Activated CD8-positive, alpha-beta memory T cell treated with anti-CD3 and anti-CD28 coated beads for 24 hours (primary cell): ENCODE measurements at places on chromosomes 1 and 21.

DNA sequence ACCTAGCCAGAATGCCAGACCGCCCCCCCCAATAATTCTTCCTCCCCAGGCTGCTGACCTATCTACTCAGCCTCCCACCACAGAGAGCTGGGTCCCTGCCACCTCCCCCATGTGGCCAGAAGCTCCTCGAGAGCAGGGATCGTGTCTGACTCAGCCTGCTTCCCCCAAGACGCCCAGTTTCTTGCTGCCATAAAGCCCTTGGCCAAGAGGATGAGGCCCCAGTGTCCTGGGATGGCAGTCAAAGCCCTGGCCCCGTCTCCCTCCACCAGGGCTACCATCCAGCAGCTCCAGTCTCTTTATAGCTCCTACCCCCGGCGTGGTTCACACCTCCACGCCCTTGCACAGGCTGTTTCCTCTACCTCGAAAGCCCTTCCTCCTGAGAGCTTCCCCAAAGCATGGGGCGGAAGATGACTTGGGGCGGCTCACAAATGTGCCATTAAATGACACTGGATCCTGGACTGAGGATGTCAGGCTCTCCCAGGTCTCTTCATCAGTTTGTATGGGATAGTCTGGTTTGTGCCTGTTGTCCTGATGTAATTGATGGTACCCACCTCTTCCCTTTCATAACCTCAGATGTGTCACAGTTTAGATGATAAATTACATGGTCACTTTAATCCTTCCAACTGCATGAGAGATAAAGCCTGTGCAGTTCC is 13.2 kb downstream of the ADGRB2 start:
- DNase-seq, result peak; percentile 64

DNA sequence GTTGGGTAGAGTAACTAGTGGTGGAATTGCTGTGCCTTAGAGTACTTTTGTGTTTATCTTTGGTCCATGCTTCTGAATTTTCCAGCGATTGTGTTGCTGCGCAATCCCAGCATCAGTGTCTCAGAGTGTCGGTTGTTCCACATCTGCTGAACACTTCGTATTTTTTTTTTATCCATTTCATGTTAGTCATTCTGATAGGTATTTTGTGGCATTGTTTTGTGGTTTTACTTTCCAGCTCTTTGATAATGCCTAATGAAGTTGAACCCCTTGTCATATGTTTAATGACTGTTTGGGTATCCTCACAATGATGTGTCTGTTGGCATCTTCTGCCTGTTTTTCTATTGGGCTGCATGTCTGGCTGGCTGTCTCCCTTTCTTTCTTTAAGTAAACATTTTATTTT is 13.6 kb downstream of the TUFT1 start:
- DNase-seq, result no peak

GRCh38 chr1:217270101-217270500 is 360.8 kb downstream of the GPATCH2 start:
- no peak for DNase-seq

- no peak for DNase-seq
Measured at GRCh38 chr1:206538901-206539640, 31.7 kb downstream of the RASSF5 start.

DNA sequence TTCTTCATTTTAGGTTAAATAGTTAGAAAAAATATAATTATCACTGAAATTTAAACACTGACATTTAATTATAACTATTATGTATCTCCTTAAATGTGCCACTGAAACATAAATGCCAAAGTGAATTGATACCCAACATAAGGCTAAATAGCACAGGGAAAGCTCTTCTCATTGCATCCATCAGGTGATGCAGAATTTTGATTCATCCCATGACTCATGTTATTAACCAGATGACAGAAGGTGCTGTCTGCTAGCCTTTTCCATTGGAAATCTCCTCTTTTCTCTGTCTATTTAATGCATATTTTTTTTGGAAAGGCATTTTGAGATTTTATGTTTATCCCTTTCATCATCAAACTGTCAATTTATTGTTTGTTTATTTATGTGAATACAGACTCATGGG is 136.8 kb downstream of the KCNK2 start:
- no peak for DNase-seq

DNA sequence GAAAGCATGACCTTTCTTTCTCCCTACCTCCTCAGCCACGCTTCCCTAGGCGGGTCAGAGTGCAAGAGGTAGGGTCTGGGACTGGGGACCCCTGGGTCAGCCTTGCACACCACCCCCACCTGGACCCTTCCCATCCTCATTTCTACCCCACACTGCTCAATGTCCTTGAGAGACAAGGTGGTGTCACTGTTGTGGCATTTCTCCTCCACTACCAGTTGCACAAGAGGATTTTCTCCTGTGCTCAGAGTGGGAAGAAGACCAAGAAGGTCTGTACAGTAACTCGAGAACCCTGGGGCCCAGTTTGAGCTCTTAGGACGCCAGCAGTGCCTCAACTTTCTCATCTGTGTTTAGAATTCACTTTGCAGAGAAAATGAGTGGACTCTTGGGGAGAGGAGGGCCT is 49.4 kb upstream of the CD34 start:
- no peak for DNase-seq

GRCh38 chr1:16249596-16250241 is 12.7 kb upstream of the CPLANE2 start:
- no peak for DNase-seq

- DNase-seq, result peak; percentile 60
Measured at GRCh38 chr1:28602536-28603439, 10.7 kb downstream of the RAB42 start.

GRCh38 chr1:181129771-181130606 is 41.5 kb downstream of the IER5 start:
- DNase-seq, result no peak

DNA sequence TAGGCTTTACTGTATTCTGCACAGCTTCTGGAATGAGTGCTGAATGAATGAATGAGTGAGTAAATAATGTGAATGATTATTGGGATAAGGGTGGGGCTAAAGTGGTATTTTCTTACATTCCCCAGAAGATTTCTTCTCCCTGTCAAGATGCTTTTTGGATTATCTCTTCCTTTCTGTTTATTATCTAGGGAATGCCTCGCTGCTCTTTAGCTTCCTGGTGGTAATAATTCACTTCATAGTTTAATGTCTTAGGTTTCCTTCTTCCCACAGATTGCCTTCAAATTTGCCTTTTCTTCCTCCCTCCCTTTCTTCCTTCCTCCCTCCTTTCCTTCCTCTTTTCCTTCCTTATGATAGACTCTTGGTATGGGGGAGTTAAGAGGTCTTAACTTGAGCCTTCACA is 24.0 kb downstream of the DDR2 start:
- no peak for DNase-seq

DNA sequence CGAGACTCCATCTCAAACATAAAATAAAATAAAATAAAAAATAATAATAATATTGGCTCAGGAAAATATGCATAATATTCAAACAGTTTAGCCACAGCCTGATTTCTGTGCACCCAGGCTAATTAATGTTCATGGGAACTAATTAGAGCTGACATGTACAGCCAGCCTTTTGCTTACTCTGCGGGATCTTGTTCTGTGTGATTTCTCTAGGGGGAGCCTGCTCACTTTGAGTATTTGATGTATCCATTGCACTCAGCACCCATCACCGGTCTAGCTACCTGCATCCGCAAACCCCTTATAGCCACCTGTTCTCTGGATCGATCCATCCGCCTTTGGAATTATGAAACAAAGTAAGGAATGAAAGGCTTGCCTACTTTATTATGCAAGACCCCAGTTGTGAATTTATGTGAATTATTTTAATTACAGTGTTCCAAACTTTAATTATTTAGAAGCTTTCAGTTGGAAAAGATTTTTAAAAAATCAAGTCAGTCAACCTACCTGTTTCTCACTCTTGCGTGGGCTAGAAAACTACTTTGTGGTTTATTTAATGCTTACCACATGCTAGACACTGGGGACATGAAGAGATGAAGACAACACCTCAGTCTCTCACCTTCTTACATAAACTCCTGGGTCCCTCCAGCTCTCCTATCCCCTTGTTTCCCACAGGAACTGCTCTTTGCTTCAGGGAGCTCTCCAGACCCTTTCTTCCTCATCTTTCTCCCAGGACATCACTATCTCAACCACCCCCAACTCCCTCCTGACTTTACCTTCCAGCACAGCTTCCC is 25.4 kb downstream of the CFAP57 start:
- no peak for DNase-seq

DNA sequence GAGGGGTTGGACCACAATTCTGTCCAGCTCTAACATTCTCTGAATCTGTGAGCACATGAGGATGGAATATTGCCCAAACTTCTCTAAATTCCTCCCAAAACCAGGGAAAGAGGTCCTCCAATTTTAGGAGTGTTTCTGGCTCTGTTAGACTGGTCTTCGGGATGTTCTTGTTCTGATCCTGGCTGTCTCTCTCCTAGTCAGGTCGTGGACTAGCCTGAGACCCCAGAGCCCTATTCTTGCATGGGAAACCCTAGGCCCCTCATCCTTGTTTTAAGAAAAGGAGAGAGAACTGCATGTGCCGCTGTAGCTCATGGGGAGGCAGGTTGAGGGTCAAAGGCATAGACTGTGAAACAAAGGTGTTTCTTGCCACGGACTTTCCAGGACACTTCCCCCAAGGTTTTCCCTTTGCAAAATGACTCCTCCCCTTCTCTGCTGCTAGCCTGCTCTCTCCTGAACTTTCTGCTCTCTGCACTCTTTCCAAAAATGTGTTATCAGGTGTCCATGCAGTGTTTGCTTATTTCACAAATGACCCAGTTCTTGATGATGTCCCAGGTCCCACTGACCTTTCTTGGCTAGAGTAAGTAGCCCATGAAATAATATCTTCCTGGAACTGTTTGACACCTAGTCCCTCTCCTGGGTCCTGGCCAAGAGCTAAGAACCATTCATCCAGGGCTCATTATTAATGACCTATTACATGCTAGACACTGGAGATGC is 29.3 kb upstream of the RD3 start:
- DNase-seq, result no peak

DNA sequence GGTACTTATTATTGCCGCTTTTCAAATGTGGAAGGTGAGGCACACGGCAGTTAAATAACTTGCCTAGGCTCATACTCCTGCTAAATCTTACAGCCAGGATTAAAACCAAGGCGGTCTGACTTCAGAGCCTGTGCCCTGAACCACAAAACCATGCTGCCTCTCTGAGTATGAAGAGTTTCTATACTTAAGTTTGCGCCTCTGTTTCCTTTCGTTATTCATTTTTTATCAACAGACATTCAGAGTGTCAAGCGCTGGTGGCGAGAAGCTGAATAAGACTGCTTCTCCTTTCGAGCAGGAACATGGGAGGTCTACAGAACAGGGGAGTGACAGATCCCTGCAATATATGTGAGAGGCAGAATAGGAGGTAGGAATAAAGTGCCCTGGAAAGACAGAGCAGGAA is 96.0 kb upstream of the DUSP10 start:
- DNase-seq, result peak; percentile 71
